Stimulated activated CD8-positive, alpha-beta memory T cell treated with anti-CD3 and anti-CD28 coated beads, Interleukin-15, amount 100 ng/mL, for 48 hours (primary cell): ENCODE measurements at places on chromosomes 11 and 22.

DNA sequence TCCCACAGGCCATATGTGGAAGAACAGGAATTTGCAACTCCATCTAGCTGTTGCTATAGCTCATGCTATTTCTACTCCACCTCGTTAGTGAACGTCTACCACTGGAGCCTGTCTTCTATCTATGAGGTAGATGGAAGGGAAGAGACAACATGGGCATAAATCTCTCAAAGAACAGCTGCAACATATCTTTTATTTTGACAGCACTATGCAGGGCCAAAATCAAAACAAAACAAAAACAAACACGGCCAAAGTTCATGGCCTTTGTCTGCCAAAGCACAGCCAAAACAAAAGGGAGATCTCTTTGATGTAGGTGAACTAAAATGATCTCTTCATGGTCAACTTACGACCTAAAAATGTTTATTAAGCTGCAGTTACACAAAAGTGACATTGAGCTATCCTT, 215.2 kb upstream of the MPPED2 start:
- DNase-seq: no peak

GRCh38 chr22:47605441-47605840, 843.0 kb downstream of the TBC1D22A start:
- DNase-seq: no peak

- DNase-seq: no peak
These were observed 90.2 kb upstream of the ISX start for GRCh38 chr22:34975721-34976120.

DNA sequence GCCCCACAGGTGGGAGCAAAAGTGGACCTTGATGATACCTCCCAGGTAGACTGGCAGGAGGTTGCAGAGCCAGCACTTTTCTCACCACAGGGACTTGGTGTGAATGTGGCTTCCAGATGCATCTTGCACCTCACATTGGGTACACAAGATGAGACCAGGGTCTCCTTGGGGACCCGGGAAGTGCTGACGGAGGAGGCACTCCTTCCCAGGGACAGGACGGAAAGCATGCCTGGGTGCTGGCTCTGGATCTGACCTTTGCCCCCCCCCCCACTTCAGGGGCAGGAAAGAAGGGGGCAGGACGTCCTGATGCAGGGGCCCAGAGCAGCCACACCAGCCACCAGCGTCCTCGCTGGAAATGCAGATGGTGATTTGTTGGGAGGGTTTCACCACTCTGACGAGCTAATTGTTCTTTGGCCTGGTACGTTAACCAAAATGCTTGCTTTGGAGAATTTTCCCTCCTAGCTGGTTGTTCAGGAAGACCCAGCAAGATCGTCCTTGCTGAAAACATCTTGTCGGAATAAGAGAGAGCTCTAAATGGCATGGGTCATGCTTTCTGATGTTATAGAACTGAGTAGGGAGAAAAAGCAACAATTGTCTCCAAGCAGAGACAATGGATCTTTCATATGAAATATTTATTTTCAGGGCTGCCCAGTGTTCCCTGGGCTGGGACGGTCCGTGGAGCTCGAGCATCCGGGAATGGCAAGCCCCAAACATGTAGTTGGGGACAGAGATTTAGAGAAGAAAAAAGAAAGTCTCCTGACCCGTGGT, 74.4 kb upstream of the PPARA start:
- no peak for DNase-seq

DNA sequence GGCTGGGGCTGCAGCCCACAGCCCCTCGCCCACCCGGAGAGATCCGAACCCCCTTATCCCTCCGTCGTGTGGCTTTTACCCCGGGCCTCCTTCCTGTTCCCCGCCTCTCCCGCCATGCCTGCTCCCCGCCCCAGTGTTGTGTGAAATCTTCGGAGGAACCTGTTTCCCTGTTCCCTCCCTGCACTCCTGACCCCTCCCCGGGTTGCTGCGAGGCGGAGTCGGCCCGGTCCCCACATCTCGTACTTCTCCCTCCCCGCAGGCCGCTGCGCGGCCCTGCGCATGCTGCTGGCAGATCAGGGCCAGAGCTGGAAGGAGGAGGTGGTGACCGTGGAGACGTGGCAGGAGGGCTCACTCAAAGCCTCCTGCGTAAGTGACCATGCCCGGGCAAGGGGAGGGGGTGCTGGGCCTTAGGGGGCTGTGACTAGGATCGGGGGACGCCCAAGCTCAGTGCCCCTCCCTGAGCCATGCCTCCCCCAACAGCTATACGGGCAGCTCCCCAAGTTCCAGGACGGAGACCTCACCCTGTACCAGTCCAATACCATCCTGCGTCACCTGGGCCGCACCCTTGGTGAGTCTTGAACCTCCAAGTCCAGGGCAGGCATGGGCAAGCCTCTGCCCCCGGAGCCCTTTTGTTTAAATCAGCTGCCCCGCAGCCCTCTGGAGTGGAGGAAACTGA, 731 bp downstream of the GSTP1 start:
- DNase-seq: no peak

DNA sequence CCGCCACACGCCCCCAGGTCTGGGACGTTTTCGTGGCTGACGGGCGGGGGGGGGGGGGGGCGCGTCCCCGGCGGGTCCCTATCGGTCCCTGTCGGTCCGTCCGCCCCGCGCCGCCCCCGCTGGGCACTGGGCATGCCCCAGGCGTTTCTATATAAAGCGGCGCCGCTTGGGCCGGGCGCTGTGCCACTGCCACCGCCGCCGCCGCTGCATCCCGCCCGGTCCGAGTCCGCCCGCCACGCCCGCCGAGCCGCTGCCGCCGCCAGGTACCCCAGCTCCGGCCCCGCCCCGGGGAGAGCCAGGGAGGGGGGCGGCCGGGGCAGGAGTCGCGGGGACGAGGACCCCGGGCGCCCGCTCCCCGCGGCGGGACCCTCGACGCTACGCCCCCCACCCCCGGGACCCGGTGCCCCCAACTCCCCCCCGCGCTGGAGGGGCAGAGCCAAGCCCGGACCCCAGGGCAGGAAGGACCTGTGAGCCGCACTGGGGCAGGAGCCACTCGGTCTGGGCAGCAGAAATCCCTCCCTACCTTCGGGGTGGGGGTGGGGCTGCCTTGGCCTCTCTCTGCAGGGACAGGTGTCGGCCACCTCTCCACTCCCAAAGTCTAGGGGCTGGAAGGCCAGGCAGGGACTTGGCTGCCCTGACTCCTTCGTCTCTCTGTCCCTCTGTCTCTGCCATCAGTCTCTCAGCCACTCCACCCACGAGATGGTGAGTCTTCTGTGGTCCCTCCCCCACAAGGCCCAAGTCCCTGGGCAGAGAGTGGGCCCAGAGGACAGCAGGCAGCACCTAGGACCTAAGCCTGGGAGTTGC, at the start of gene CARNS1:
CARNS1 (plus strand) TSS at position 178 of the 804 bp plus-strand sequence; CDS start at position 700, 522 bp downstream.
- DNase-seq: no peak

DNA sequence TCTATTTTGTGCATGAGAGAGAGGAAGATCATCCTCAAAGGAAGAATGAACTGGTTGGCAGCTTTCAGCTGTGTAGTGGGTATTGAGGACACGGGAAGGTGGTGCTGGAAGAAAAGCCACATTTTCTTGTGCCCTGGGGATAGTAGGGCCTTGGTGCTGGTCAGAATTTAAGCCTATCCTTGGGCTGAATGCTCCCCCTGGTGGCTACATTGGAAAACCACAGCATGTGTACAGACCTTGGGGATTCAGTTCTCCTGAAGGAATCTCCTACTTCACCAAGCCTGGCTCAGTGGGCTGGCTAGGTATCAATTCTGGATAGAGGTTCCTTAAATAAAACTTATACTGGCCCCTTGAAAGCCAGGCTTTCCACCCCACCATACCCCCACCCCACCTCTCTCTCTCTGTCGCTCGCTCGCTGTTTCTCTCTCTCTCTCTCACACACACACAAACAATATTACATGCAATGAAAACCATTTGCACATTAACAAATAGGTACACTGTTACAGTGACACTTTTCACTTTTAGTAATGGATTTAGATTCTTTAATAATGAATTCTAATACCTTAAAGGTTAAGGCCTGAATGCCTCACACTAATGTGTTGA, 2.8 kb upstream of the OR51M1 start:
- peak; percentile 8 for DNase-seq

DNA sequence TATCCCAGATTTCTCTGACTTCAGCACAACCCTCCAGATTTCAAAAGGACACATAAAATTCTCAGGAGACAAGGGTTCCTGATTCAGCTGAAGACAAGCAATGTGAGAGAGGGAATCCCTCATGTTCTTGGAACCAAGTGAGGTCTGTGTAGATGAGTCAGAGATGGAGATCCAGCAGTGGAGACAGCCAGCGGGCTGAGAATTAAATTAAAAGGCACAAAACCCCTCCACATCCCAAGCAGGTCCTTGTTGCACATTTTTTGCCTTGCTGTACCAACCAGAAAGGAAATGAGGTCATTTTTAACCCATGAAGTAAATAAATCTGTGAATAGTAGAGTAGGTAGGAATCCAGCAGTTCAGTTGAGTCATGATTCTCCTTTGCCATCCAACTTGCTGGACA, 9.7 kb downstream of the MTNR1B start:
- DNase-seq: no peak

DNA sequence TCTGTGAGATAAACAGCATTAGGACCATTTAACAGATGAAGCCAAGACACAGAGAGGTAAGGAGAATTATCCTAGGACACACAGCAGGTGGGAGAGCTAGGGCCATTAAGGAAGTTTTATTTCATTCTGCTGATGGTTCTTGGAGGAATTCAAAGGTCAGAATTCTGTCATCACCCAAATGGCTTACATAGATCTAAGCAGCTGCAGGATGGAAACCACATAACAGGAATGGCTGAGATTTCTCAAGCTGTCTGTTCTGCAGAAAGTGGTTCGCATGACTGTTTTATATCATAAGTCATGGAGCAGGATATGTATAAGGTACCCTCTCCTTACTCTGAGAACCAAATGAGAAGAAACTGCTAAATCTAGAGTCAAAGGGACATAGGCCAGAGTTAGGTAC, 163.2 kb upstream of the NARS2 start:
- DNase-seq: no peak

- DNase-seq: no peak
These were observed 43.2 kb upstream of the CLMP start for GRCh38 chr11:123238297-123238696.

- no peak for DNase-seq
These were observed 179.2 kb upstream of the ARHGAP20 start for GRCh38 chr11:110891411-110891810.

DNA sequence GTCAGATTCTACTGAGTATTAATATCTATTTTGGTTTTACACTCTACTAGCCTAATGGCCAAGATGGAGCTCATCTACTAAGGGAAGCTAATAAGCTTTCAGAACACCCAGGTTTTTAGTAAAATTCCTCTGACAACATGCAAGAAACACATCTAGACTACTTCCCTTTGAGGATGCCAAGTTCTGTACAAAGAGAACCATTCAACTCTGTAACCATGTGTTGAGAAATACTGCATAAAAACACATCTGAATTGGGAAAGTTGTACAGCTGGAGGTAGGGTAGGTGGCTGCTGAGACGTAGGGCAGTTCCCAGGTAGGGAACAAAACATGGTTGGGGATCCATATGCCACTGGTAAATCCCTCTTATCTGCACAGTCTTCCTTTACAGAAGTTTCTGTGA, 66.2 kb downstream of the SC5D start:
- DNase-seq: no peak

DNA sequence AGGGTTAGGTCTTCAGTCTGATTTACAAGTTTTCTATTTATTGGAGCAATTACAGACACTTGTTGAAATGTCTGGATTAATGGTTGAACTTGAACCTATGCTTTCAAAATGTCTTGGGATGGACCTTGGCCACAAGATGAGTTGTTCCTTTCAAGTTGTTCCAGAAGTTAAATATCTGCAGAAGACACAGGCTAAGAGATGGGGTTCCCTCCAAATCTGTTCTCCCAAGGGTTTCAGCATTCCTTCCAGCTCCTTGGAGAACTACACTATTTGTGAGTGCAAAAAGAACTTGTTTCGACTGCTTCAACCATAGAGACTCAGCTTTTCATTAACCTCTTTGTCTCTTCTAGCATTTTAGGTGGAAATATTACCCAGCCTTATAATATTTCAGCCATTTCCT, 189.0 kb upstream of the BLID start:
- DNase-seq: no peak

DNA sequence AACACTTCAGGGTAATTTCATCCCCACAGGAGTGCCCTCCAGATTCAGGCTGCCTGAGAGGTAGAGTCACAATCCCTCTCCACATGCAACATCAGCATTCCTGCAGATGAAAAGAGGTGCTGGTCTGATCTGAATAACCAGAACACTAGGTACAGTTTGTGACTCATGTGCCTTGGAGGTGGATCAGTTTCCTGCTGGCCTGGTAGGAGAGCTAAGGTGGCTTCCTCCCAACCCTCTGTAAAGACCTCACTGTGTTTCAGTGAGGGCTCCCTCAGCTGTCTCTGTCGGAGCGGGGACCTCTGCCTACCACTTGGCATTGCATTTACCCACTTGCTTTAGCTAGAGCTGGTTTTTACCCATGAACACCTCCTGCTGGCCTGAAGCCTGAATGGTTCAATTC, 7.6 kb downstream of the OR9G1 start:
- DNase-seq: no peak

- no peak for DNase-seq
These were observed 104.6 kb downstream of the ATG16L2 start for GRCh38 chr11:72918851-72919250.

- DNase-seq: no peak
These were observed 17.0 kb downstream of the PIM3 start for GRCh38 chr22:49977578-49977977.

DNA sequence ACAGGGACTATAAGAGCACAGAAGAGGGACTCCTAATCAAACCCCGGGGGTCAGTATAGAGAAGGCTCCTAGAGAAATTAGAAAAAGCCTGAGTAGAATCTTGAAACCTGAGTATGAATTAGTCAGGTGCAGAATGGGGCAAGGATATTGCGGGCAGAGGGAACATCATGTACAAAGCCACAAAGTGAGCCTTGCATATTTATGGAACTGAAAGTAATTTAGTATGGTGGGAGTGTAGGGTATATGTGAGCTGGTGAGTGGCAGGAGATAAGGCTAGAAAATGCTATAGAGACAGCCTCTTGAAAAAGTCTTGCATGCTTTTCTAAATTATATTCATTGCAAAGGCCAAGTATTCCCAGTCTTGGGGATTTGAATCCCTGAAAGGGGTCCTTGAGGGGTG, 93.7 kb downstream of the STIM1 start:
- no peak for DNase-seq

- no peak for DNase-seq
These were observed 12.7 kb upstream of the SPDYC start for GRCh38 chr11:65157336-65157735.

- DNase-seq: no peak
These were observed at the start of gene IL18 for GRCh38 chr11:112163875-112164685. Gene IL18 (minus strand): TSS chr11:112164094. CDS start chr11:112155053, 9,041 bp downstream.

- DNase-seq: no peak
These were observed 48.3 kb upstream of the LRRC55 start for GRCh38 chr11:57133366-57134038.
